Activated T-helper 1 cell treated with anti-CD3 and anti-CD28 coated beads, Interleukin-2, amount 50 U/mL, for 16 hours (primary cell): ENCODE measurements at places on chromosomes 11 and 22.
A peak's percentile ranks its signal among the peaks of the same experiment; 100 is the strongest.

- no peak for DNase-seq
These were observed 39.6 kb upstream of the HORMAD2 start for GRCh38 chr22:30040499-30041260.

GRCh38 chr11:85663753-85664614 is 945 bp downstream of the CREBZF start:
- peak; percentile 80 for DNase-seq

DNA sequence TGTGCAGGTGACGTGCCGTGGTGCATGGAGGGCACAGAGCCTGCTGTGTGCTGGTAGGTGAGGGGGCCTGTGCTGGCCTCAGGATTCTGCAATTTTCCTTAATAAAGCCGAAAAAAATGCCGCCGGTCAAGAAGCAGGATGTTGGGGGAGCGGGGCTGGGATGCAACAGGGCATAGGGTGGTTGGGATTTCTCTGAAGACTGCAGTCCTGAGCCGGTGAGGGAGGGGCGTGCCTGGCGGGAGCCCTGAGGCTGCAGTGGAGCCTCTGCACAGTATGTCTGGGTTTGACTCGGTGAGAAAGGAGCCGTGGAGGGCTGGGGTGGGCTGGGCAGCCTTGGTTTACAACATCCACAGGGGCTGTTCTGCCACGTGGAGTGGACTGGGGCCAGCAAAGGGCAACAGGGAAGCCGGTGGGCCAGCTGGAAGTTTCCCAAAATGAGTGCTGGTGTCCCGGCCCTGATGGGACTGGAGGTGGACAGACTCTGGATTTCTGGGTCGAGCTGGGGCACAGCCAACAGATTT is 1.3 kb downstream of the CDHR5 start:
- DNase-seq, result no peak

GRCh38 chr22:43851979-43852307 is 10.4 kb downstream of the SULT4A1 start:
- DNase-seq, result no peak

DNA sequence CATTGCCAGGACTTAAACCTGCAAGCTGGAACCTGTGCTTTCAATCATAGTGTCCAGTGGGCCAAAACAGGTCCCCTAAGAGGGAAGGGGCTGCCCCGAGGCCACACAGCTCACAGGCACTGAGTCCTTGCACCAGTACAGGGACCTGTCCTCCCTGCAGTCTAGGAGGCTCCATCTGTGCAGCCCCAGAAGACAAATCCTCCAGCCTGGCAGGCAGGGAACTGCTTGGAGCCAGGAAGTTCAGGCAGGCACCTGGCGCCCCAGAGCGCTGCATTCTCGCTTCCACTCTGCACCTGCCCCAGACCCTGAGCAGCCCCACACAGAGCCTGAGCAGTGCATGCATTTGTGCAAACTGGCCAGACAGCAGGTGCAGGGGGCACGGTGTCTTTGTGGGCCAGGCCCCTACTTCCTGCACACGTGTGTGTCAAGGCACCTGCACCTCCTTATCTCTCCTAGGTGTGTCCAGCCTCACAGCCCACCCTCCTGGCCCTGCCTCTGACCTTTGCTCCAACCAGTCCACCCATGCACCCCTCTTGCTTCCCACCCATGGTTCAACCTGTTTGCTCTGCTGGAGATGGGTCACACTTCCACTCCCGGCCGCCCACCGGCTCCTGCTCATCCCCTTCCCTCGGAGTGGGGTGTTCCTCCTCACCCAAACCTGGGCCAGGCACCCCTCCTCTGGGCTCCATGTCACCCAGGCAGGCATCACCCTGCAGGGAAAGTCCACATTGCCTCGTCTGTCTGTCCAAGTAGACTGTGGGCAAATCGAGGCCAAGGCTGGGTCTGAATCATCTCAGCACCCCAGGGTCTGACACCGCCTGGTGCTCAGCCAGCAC is 19.0 kb downstream of the LINC01488 start:
- DNase-seq, result no peak

- DNase-seq, result no peak
These were observed 43.0 kb upstream of the NTM start for GRCh38 chr11:131327421-131327820.

DNA sequence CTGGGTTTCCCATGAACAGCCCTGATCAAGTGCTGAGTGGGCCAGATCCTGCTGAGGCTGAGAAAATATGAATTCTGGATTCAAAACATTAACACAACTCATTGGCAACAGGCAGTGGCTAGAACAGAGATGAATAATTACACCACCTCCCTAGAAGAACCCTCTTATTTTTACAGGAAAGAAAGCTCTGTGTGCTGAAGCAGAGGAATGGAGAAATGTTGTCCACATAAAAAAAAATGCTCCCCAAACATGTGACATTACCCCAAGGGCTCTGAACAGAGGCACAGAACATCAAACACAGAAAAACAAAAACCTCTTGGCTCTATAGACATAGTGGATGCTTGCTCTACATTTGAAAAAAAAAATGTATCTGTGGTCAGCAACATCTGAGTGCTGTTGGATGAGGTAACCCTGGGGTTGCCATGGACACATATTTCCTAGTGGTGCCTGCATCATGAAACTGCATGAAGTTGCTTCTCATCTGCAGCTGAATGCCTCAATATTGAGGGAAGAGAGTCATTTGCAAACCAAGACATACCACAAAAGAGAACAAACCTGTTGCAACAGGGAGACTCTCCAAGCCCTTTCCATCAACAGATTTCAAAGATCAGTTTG is 98.8 kb downstream of the SNX19 start:
- no peak for DNase-seq

DNA sequence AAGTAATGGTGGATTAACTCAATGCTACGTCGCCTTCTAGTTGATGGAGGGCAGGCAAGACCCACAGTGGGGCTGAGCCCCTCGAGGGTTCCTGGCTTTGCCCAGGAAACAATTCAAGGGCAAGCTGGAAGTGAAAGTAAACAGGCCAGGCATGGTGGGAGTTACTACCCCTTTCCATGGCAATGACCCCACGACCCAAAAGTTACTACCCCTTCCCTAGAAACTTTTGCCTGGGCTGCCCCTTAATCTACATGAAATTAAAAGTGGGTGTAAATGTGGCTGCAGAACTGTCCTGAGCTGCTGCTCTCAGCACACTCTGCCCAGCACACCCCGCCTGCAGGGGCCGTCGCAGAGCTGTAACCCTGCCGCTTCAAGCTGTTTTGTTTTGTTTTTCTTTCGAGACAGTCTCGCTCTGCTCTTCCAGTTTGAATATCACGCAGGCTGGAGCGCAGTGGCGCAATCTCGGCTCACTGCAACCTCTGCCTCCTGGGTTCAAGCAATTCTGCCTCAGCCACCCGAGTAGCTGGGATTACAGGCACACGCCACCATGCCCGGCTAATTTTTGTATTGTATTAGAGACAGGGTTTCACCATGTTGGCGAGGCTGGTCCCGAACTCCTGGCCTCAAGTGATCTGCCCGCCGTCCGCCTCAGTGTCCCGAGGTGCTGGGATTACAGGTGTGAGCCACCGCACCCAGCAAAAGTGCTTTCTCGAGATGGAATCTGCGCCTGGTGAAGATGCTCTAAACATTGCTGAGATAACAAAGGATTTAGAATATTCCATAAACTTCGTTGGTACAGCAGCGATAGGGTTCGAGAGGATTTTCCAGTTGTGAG is 5.9 kb upstream of the RNH1 start:
- DNase-seq, result no peak

DNA sequence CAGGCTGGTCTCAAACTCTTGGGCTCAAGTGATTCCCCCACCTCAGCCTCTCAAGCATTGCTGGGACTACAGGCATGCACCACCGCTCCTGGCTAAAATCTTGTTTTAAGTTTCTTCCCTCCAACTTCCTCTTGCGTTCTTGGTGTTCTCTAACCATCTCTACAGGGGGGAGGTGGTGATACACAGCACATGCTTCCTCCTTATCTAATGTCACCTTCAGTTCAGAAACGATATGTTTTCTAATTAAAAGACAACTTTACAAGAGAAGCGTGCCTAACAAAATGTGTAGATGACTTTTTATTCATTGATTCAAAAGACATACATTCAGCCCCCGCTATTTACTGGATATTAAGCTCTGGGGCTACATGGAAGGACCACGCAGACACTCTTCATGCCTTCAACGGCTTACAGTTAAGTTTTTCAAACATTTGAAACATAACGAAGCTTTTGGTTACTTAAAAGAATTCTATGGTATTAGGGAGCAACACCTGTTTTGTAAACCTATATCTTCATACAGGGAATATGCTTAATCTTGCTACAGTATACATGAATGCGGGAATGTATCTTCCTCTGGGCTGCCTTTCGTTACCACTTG is 933 bp upstream of the DLAT start:
- no peak for DNase-seq

DNA sequence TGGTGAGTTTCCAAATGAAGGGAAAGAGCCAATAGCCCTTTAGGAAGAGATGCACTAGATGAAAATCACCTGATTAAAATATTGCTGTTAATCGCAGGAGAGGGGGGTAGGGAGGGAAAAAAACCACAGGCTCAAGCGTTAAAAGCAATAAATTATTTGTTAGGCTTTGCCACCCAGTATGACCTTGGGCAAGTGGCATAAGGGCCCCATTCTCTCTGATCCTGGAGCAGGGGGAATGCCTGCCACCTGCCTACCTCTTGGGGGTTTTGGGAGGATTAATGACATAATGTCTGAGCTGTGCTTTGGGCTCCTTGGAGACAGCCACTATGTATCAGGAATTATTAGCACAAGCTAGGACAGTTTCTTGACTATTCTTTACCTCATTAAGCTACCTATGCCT is 80.0 kb downstream of the ZNRF3 start:
- DNase-seq, result no peak

DNA sequence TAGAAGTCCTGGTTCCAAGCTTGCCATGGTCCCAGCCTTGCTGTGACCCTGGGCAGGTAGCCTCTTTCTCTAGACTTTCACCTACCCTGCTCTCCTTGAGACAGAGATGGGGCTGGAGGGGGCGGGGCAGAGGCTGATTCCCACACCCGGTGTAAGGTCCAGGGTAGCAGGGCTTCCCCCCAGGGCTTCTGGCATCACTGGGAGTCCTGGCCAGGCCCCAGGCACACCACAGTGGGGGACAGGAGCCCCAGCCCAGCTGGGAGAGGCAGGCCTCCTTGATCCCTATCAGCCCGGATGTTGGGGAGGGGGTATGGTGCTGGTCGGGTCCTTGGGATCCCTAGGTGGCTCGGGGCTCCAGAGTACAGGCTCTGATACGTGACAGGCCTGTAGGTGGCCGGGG is 1.7 kb upstream of the NUDT8 start:
- no peak for DNase-seq

- no peak for DNase-seq
These were observed 23.0 kb downstream of the ZFTA start for GRCh38 chr11:63745304-63746170.

DNA sequence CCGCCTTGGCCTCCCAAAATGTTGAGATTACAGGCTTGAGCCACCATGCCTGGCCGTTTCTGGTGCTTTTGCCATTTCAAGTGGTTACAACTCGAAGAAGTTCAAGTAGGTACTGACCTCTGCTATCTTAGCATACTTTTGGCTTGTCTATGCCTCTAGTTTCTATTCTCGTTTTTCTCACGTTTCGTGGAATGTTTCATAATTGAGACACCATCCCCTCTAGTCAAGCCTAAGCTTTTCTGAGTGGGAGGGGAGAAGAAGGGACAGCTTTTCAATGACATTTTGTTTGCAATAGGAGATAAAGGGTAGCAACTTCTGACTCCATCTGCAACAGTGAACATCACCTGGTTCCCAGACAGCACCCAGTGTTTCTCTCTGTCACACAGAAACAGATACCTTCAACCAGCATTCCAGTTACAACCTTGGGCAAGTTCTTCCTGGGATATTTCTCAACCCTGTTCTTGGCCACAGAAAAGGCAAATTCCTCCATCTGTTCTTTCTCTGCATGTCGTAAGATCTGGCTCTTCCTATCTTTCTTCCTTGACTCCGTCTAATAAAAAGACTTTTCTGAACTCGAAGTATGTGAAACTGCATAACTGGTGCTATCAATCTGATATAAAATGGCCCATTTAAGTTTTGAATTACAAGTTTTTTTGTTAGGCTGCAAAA is 25.5 kb downstream of the DDI1 start:
- no peak for DNase-seq

DNA sequence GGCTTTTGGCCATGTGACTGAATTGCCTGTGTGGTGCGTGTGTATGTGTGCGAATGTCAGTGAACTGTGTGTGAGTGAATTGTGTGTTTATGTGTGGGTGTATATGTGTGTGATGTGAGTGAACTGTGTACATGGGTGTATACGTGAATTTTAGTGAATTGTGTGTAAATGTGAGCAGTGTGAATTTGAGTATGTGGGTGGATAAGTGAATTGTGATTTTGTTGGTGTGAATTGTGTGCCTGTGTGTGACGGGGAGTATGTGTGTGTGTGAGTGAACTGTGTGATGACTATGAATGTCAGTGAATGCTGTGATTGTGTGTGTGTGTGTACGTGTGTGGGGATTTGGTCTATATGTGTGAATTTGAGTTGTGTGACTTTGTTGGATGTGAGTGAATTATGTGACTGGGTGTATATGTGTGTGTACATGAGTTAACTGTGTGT is 3.5 kb downstream of the DDTL start:
- DNase-seq, result no peak

DNA sequence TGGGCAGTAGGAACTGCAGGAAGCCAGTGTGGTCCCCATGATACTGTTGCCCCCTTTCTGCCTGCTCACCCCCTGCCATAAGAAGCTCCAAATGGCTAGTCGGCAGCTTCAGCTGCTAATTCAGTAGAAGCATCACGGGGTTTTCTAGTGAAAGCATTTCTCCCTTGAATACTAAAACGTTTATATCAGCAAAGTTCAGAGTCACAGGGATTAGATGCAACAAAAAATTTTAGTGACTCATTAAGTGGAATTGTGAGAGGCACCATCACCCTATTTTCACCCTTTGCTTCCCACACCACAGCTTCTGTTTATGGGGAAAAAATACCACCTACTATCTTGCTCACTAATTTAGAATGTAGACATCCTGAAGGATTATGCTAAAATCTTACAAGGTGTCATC is 25.2 kb downstream of the RAB39A start:
- DNase-seq, result no peak

GRCh38 chr11:64098318-64098831 is 62.6 kb downstream of the FLRT1 start:
- no peak for DNase-seq

DNA sequence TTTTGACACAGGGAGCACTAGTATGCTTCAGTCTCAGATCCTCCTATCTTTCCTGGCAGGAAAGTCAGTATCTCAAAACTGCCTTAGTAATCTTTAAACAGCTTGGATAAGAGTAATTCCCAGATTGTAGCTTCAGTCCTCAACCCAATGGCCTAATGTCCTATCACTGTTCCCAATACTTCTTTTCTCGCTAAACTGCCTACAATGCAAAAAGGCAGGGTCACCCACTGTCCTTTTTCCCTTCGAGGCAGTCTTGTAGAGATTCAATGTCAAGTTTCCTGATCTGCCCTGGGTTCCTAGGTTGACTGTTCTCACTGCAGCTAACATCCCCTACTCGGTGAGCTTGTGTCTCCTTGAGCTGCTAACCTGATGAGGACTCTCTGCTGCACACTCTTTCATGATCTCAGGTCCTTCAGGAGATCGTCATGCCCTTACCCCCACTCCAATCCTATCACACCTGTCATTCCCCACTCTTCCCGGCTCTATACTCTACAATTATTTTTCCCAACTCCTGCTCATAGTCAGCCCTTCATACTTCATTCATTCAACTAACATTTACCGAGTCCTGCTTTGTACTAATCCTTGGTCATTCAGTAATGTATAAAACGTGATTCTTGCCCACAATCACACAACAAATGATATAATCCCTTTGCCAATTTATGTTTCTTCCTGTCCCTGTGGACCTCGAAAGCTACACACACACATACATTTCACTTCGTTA is 904 bp downstream of the C2CD3 start:
- no peak for DNase-seq
